ENCODE measurements at places on chromosomes 12 and 14.

DNA sequence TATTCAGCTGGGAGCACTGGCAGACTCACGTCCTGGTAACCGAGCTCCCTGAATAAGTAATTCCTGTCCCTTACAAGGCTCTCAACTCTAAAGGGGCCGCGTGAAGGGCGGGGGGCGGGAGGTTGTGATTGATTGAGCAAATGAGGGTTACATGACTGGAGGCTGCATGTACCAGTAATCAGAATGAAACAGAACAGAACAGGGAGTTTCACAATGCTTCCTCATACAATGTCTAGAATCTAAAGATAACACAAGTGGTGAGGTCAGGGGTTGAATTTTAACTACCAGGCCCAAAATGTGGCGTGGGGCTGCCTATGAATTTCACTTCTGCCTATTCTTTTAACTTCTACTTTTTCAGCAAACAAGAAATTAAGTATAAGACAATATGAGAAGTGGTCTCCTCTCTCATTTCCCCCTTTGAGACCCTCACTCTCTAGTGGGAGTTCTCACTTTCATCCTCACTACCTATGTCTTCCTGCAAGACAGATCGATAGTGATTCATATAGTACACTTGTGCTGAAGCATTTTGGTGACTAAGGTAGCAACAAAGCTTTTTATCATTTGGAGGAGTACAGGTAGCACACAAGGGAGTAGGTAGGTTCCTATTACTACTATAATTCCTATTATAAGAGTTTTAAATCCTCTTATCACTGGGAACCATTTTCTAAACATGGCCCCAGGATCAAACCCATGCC, 239.8 kb downstream of the KTN1 start:
- DNase-seq: no peak

DNA sequence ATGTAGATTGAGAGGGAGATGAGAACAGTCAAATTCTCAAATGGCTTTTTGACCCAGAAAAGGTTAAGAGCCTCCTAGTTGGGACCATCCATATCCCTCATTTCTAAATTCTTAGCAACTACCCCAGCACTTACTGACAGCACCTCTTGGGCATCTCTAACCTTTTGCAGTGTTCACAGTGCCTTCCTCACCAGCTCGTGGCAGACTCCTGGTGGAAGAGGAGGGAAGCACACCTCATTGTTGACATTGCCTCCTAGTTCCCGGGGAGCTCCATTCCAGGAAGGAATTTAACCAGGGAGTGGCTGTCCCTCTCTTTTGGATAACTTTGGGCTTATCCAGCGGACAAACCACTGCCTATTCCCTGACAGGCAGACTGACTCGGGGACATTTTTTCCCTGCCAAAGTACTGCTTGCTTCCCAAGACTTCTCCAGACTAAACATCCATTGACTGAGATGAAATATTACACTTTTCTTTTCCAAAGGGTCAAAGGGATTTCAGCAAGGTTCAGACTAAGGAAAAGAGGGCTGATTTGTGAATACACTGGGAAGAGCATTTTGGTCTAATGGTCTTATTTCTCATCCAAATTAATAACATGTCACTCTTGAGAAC, 9.0 kb upstream of the OR6J1 start:
- DNase-seq: peak; percentile 46

- no peak for DNase-seq
These were observed 37.7 kb downstream of the ADAM21 start for GRCh38 chr14:70489579-70490200.

DNA sequence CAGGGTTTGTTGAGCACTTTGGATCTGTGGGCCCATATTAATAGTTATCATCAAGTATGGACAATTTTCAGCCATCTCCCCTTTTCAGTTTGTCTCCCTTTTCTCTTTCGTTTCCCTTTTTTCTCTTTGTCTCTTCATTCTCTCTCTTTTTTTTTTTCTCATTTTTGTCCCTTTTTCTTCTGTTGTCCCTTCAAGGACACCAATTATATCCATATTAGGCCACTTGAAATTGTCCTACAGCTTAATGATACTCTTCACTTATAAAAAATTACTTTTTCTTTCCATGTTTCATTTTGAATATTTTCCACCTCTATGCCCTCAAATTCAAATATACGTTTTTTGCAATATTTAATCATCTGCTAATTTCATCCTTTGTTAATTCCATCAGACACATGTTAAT, 53.3 kb downstream of the MAP4K5 start:
- no peak for DNase-seq

- no peak for DNase-seq
These were observed 116.0 kb downstream of the CACNA1C start for GRCh38 chr12:2168808-2169207.

GRCh38 chr14:73825551-73826188, 26.0 kb upstream of the PTGR2 start:
- peak; percentile 76 for DNase-seq

- no peak for DNase-seq
These were observed 32.4 kb downstream of the PIGH start for GRCh38 chr14:67567654-67568053.

DNA sequence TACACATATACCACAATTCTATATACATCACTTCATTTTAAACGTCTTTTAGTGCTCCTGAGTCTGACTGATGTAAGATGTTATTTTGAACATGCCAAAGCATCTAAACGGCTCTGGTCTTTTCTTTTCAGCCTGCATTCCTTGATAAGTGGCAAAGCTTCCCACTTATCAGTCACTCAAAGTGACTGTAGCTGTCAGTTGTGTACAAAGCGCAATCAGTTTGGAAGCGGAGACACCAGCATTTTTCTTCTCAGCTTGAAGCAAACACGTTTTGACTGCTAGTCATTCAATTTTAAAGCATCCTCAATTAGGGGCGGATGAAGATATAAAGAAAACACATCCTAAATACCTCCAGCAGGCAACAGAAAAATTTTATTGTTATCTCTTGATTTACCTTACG, 226.8 kb downstream of the SOX5 start:
- no peak for DNase-seq

- no peak for DNase-seq
These were observed 235.8 kb upstream of the ALG10 start for GRCh38 chr12:33786532-33786931.

DNA sequence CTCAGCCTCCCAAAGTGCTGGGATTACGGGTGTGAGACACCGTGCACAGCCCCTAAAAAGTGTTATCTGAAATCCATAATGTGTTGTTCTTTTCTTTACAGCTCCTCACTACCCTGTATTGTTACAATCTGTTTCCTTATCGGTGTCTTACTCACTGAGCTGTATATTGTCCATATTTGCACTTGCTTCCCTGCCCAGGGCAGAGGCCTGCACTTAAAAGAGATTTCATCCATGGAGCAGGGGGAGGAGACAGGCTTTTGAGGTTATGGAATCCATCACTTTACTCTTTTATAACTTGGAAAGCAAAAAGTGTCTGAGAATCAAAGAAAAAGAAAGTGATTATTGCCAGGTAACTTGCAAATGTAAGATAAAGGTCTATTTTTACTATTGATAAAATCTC, 251.0 kb downstream of the DIO2 start:
- DNase-seq: no peak

DNA sequence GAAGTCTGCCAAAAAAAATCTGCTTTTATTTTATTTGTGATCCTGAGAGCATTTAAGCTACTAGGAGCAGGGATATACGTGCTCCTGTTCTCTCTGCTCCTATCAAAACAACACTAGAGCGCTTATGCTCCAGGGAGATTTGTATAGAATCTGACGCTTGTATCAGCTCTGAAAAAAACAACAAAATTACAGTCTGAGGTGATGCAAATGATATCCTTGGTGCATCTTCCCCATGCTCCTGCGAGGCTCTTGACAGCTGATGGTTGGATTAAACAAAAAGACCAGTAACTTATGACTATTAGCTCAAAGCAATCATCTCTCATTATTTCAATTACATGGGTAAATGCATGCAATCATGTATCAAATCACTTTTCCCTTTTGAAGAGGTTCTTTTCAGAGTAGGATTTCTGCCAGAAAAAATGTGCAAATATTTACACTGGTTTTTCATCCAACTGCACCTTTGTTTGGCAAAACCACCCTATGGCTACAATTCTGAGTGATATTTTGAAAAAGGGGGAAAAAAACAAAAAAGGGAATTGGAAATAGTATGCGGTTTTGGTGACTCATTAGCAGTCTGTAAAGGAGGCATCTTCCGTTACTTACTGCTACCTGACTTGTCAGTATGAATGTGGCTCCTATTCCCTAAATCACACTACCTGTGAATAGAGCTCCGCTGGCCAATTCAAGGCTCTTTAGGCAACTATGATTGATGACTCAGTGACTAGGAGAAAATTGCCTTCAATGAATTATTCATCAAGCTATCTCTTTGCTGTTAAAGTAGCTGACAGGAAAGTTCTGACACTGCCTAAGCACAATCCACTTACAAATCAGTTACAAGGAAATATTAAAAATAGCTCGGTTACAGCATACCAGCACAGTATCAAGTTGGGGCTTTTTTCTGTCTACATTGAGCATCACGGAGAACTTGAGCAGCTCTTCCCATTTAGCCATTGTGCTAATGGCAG, 450.0 kb downstream of the FOXG1 start:
- DNase-seq: no peak

- DNase-seq: no peak
These were observed 9.0 kb downstream of the TGM1 start for GRCh38 chr14:24253936-24254335.

DNA sequence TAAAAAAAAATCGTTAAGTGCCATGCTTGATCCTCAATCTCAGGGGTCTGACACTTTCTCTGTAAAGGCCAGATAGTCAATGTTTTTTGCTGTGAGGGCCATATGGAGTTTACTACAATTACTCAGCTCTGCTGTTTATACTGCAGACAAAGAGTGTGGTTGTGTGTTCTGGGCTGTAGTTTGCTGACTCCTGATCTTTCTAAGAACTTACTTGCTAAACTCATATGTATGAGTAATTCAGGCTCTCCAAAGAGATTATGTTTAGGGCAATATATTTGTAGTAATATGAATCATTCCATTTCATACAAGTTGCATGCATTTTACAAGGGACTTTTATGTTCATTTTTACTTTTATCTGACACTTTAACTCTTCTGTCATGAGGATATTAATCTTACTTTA, 188.2 kb downstream of the TMTC2 start:
- DNase-seq: no peak

GRCh38 chr12:109625131-109625559, 51.6 kb downstream of the MVK start:
- DNase-seq: no peak

DNA sequence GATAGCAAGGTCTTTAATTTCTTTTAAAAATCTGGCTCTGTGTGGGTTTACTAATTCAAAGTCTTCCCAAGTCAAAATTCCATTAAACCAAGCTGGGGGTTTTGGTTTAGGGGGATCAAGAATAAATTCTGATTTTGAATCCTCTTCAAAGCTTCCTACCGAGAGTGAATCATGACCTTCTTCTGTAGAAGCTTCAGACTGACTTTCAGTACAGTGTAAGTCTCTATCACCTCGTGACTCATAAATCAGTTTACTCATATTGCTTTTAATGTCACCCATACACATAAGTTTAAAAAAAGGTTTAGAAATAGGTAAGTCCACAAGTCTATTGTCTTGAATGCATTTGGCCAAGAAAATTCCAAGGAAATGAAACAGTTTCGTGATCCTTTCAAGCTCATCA, 80.6 kb upstream of the STRN3 start:
- no peak for DNase-seq
